ENCODE measurements at places on chromosomes 4 and X.

GRCh38 chr4:11791797-11792196 lies 363.1 kb upstream of the HS3ST1 start:
- DNase-seq, result no peak

GRCh38 chr4:2408401-2408958 lies 10.0 kb downstream of the ZFYVE28 start:
- no peak for DNase-seq

- DNase-seq, result no peak
Measured at GRCh38 chrX:65488495-65488894, 46.1 kb downstream of the LAS1L start.

DNA sequence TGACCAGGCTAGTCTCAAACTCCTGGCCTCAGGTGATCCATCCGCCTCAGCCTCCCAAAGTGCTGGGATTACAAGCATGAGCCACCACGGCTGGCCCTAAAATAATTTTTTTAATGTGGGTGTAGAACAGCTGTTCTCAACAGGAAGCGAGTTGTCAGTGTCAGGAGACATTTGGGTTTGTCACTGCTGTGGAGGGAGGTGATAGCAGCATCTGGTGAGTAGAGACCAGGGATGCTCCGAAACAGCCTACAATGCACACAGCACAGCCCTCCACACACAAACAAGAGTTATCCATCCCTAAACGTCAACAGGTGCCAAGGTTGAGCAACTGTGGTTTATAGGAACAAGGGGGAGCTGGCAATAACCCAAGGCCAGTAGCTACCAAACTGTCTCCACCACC lies 243.4 kb upstream of the STS start:
- no peak for DNase-seq

DNA sequence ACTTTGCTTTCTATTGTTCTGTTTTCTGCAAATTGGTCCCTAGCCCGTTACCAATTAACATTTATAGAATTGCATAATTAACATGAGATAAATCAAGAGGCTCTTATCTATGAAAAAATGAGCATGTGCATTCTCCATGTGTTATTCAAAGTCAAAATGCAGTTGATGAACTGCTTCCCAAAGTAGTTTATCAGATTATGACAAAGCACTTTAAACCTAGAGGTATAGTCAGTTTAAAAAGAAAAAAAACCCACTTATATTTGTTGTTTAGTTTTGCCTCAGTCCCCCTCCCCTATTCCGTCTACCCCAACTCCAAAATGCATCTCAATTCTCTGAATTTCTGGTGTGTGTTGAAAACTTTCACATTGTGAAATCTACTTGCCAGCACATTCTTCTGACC lies 119.5 kb downstream of the ATXN3L start:
- no peak for DNase-seq

- no peak for DNase-seq
Measured at GRCh38 chr4:80611678-80611979, 276.1 kb downstream of the CFAP299 start.

DNA sequence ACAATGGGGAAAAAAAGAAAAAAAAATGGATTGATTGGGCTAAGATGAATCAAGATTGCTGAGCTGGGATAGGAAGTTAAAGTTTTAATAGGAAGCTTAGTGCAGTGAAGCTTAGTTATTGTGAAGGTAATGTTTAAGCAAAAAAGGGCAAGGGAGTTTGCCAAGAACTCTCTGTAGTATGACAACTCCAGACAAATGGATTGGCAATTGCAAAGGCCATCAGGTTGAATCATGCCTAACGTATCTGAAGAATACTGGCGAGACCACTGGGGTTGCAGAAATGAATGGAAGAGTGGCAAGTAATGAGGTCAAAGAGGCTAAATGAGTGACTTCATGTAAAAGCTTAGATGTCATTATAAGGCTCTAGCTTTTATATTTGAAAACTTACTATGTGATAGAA lies 1654.0 kb downstream of the PCDH7 start:
- DNase-seq, result no peak

GRCh38 chr4:93501946-93502345 lies 326.6 kb upstream of the ATOH1 start:
- DNase-seq, result no peak

DNA sequence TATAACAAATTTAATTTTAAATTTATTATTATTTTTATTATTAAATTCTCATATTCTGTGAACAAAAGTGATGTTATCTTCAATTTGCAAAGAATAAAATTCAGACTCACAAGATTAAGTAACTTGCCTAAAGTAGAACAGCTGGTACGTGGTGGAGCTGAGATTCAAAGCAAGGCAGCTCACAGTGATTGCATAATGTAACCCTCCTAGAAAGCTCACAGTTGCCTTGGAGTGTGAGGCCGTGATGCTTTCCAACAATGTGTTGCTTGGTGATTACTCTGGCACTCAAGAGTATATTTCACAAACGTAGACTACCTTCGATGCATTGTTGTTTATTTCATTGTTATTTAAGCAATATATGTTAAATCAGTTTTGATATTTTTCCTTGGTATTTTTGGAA lies 1039.2 kb upstream of the PABPC4L start:
- DNase-seq, result no peak

DNA sequence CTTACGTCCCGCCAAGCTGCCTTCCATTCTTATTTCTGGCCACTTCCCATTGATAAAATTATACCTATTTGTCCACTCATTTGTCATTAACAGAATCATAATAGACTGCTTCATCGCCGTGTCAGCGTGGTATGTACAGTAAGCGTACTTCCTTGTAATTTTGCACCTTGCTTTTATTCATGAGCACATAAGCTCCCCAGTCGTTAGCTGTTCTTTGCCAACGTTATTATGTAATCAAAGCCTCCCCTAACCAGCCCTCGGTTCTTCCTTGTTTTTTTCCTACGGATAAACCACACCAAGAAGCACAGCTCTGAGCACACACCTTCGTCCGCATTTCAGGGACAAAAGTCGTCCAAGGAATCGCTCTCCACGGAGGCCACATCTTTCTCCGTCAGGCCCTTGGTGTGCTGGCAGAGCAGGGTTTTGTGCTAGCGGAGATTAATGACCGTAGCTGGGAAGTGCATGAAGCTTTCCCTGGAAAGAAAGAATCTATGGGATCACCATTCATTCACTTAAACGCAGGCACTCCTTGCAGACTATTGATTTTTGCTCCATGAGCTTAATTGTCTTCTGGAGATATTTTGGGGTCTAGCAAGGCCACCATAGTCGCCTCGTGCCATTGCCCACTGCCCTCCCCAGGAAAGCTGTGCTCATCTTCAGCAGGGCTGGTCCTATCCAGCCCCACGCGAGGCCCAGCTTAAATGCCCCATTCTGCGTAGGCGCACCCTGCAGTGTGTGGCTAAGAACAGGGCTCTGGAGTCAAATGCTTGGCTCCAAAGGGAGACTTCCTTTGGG lies 200.9 kb upstream of the PSAPL1 start:
- no peak for DNase-seq

DNA sequence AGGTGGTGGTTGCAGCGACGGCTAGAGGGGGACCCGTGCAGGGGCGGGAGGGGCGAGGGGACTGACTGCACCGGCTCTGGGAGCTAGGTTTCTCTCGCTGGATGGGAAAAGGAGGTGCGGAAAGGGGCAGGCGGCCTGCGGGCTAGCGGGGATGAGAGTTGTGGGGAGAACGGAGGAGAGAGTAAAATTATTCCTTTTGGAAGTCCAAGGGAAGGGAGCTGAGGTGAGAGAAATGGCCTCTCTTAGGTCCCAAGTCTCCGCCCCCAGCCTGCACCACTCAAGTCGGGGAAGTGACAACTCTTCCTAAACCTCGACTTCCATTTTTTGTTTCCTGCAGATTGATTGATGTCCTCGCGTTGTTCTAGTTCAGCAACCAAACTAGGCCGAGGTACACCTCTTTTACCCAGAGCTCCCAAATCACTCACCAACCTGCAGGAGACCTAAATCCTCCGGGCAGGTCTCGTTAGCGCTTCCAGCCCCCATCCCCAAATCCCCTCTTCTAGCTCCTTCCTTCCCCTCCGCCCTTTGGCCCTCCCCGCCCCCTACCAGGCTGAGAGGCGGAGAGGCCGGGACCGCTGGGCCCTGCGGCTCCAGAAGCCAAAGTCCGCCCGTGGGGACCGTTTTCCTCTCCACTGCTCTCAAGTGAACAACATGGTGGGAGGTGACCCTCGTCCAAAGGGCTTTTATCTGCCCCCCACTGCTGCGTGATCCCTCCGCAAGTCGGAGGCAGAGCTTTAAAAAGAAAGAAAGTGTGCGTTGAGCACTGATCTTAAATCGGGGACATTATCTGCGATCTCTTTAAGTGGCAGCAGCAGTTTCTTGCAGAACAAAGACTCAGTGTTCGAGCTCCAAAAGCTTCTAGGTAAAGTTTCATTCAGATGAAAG lies 7.3 kb downstream of the PITX2 start:
- no peak for DNase-seq

GRCh38 chr4:81736324-81736723 lies 264.6 kb upstream of the RASGEF1B start:
- DNase-seq, result no peak

DNA sequence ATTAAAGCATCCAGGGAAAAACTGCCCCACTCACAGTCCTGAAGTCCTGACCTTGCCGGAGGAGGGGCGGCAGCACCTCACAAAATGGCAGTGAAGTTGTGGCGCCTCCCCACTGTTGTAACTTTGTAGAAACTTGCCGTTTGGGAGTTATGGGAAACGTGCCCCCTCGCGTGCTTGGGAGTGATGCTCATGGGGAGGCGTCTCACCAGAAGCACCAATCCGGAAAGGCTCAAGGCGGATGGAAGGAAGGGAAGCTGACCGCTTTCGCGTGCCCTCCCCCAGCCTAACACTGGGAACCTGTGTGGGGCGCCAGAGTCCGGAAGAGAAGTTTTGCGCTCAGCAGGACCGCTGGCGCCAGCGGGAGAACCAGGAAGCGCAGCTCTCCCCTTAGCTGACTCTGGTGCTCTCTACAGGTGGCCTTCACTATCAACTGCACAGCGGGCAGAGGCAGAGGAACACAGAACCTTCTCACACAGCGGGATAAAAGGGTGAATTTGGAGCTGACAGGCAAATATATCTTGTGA lies at the start of the genes CT45A10 and SAGE1:
CT45A10 (minus strand) TSS at position 151 of the 524 bp plus-strand sequence. CDS start 8,100 bp downstream, outside the sequence.
SAGE1 (plus strand) TSS at position 423 of the 524 bp plus-strand sequence. CDS start 2,527 bp downstream, outside the sequence.
- no peak for DNase-seq

DNA sequence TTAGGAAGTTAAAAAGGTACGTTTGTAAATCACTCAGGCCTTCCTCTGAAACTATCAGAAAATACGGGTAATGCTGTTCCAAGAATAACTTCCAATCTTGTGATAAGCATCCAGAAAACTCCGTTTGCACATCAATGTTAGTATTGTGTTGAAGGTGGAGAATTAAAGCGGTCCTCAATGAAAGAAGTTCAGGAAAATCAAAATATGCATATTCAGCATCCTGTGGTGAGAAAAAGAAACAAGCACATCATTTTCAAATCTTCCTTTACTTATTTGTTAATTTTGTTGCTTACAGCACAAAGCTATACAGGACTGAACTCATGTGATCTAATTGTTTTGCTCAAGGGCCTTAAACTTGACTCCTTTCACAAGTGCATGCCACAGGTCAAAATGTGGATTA lies 18.5 kb downstream of the DDX60L start:
- no peak for DNase-seq

DNA sequence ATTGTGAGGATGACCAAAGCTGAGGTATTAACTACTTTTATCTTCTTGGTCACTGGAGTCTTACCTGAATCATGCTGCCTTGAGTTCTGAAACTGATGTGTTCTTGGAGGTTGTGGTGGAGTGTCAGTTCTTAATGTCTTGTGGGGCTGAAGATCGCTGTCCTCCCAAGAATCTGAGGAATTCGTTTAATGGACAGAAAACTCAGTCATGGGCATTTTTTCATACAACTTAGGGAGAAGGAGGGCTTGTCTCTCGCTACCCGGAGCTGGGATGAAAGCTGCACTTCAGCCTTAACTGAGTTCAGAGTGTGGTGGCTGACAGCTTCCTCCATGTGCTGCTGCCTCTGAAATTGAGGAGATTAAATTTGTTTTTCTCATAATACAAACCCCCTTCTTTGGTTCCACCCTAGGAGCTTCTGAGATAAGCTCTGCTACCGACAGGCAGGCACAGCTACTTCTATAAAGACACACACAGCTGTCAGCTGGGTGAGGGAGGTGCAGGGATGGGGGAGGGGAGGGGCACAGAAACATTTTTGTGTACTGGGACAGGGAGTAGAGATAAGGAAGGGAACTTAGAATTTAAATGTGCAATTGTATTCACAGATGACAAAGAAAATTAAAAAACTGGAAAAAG lies 30.8 kb downstream of the RBBP7 start:
- DNase-seq, result no peak

GRCh38 chr4:83062739-83063138 lies 27.8 kb downstream of the COPS4 start:
- no peak for DNase-seq

- DNase-seq, result no peak
Measured at GRCh38 chrX:139890991-139891700, 41.7 kb downstream of the ATP11C start.

DNA sequence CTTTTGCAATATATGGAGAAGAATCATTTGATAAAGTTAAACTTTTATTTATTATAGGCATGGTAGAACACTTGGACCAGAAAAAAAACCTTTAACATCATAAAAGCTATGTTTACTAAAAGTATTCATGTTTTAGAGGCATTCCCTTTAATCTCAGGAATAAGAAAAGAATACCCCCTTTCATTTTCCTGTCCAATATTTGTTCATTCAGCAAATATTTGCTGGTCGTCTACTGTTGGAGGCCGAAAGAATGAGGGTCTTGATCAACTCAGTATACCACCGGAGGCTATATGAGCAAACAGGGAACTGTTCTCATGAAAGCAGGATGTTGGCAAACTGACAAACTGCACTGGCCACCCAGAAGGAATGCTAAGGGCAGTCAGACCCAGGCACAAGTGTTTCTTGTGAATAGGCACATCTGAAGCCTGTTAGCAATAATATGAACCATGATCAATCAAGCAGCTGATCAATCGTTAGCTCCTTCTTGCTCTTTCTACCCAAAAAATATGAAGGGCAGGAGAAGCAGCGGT lies 480.8 kb upstream of the FAT1 start:
- DNase-seq, result no peak

GRCh38 chr4:68569466-68570121 lies 6.5 kb downstream of the UGT2B17 start:
- no peak for DNase-seq

GRCh38 chr4:37562592-37562991 lies 123.6 kb downstream of the RELL1 start:
- no peak for DNase-seq

DNA sequence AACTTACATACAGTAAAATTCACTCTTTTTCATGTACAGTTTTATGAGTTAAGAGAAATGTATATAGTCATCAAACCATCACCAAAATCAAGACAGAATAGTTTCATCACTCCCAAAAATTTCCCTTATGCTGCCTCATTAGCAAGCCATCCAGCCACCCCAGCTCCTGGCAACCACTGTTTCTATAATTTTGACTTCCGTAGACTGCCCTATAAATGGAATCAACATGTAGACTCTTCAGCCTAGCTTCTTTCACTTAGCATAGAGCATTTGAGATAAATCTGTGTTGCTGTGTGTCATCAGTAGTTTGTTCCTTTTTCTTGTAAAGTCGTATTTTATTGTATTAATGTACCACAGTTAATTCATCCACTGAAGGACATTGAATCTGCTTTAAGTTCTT lies 23.2 kb downstream of the HDX start:
- DNase-seq, result no peak
